ENCODE measurements at places on chromosomes 11 and 22.
A peak's percentile ranks its signal among the peaks of the same experiment; 100 is the strongest.

- no peak for DNase-seq
These were observed 46.8 kb downstream of the TBX1 start for GRCh38 chr22:19807161-19807913.

GRCh38 chr11:73167363-73167954 lies 25.3 kb upstream of the FCHSD2 start:
- no peak for DNase-seq

DNA sequence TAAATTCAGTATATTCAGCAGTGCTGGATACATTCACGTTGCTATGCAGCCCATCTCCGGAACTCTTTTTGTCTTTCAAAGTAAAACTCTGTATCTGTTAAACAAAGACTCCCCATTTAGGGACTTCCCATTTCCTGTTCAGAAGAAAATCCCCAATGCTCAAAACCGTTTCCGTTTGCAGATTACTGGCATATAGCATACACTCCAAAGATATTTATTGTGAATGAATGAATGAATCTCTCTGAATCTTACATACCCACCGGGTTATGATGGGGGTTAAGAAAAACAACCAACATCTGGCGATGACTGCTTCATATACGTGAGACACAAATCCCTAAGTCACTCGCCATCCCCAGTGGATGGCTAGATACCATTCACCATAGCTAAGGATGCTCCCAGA lies 1.6 kb downstream of the THY1 start:
- no peak for DNase-seq

- DNase-seq, result no peak
These were observed 209.1 kb downstream of the ST3GAL4 start for GRCh38 chr11:126564566-126564965.

GRCh38 chr11:14318581-14318981 lies 40.4 kb downstream of the RRAS2 start:
- no peak for DNase-seq

- DNase-seq, result no peak
These were observed 109.9 kb upstream of the CADM1 start for GRCh38 chr11:115613986-115614632.

- no peak for DNase-seq
These were observed 63.6 kb upstream of the PPARA start for GRCh38 chr22:46086577-46087335.

DNA sequence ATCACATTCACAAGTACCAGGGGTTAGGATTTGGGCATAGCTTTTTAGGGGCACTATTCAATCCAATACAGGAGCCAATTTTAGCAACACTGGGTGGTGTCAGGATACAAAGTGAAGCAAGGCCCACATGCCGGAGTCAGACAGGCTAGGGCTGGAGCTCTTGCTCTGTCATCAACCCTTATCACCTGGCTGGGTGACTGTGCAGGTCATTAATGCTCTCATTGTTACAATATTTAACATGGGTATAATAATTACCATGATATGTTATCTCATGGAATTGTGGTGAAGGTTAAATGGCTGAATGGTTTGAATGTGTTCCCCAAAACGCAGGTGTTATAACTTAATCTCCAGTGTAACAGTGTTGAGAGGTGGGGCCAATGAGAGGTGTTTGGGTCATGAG lies 143.3 kb upstream of the THY1 start:
- DNase-seq, result no peak

DNA sequence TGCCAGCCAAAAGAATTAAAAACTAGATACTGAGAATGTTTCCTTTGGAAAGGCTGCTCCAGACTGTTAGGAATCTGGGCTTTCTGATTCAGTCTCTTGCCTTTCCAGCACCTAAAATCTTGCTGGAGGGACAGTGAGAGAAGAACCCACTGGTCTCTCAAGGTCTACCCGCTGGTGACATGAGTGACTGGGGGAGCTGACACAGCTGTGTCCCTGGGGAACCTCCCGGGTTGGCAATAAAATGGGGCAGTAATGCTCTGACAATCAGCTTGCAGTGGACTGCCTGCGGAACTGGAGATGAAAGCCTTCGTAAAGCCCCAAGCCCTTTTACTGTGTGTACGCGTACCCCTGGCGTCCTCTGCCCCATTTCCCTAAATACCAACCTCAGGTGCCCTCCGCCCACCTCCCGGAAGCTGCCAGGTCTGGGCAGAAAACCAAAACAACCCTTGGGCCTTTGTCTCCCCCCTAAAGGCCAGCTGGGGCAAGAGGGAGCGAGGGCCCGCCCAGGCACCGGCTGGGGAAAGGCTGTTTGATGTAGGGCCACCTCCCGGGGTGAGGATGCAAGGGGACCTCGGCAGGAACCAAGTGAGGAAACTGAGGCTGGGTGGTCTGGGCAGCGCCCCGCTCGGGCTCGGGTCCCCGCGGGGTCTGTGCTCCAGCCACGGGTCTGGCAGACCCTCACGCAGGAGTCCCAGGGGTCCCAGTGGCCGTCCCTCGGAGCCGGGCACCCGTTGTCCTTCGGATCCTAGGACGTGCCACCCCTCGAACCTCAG lies 741 bp downstream of the CARS1 start:
- no peak for DNase-seq

DNA sequence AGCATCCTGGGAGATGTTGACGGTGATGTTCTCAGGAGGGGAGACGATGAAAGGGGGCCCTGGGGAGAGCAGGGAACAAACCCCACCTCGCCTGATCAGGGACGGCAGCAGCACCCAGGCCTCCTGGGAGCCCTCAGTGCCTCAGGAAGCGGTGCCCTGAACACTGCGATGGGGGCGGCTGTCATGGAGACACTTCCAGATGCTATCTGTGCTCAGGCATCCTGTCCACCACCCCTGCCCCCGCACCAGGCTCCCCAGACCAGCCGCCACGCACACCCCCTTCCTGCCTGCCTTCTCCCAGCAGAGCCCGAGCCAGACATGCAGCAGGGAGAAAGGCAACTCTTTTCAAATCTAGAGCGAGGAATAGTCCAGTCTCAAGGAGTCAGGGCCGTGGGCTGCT lies 20.6 kb downstream of the IGSF9B start:
- DNase-seq, result no peak

GRCh38 chr11:17165247-17165890 lies 42.4 kb downstream of the PIK3C2A start:
- DNase-seq, result no peak

GRCh38 chr11:74418509-74418895 lies 20.3 kb upstream of the PGM2L1 start:
- no peak for DNase-seq

GRCh38 chr22:23058481-23059283 lies 11.6 kb upstream of the GNAZ start:
- no peak for DNase-seq

- no peak for DNase-seq
These were observed 314.7 kb upstream of the SORL1-AS1 start for GRCh38 chr11:121767433-121767832.

DNA sequence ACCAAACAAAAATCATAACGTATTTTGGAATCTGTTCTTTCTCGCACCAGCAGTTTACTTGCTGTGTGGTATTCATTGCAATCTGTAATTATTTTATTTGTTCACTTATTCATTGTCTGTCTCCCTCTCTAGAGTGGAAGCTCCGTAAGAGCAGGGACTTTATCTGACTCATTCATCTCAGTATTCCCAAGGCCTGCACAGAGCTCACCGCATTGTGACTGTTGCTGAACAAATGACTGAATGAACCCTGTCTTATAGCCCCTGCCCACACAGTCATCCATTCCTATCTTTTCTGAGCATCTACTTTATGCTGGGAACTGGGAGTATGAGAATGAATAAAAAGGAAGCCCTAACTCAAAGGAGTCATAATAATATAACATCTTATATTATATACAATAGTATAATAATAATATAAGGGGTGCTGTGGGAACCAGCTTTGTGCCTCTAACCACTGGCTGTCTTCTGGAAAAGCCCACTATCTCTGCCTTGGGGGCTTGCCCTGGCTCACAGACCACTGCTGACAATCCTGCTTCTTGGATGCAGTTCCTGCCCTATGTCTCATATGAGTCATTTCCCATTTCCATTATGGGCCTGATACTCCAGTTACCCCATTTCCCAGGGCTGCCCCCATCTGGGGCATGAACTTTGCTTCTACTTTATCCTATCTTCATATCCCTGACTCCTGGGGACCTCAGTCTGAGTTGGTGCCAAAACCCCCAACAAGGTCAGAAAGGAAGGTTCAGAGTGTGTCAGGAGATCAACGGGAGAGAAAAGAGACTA lies 11.0 kb downstream of the XRRA1 start:
- no peak for DNase-seq

- no peak for DNase-seq
These were observed 19.7 kb upstream of the IFT27 start for GRCh38 chr22:36795633-36796032.

DNA sequence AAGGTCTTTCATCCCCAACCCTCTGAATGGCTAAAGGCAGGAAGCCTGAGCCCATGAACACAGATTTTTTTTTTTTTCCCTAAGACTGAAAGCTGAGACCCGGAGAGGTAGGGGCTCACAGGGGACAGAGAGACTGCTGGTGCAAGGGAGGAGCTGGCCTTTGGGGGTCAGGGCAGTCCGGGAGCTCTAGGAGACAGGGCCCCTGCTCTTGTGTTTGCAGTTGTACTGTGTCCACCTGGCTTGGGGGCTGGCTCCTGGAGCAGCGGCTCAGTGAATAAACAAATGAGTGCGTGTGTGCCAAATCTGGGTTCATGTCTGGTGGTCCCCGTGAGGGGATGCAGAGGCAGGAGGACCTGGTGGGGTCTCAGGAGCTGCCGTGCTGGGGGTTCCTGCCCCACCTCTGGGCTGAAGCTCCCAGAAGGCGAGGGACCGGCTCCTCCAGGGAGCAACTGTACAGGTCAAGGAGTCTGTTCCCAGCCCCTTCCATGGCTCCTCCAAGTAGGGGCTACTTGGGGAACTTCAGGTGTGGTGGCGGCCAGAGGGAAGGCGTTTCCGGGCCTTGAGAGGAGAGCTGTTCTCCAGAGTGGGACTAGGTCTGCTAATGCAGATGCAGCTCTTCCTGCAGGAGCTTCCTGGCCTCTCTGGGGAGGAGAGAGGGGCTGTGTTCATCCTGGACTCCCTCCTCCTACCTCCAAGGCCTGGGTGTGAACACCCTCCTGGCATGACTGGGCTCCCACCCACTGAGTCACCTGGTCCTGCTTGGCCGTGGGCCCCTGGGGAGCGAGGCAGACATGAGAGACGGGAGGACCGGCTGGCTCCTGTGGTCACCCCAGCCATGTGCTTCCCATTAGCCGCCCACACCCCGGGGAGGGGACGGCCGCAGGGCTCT lies 57.6 kb downstream of the FBXO7 start:
- no peak for DNase-seq

DNA sequence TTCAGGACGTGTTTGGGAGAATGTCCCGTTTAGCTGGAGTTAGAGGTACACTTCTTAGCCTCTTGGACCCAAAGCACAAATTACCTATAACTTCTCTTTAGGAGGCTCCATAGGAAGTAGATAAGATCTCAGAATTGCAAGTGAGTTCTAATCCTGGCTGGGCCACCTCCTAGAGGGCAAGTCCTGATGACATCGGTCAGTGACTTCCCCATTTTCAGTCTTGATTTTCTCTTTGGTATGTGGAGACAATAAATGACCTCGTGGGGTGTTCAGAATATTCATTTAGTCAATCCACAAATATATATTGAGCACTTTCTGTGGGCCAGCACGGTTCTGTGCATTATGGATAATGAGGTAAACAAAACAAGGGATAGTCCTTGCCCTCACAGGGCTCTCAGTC lies 208.6 kb downstream of the CWF19L2 start:
- DNase-seq, result no peak

DNA sequence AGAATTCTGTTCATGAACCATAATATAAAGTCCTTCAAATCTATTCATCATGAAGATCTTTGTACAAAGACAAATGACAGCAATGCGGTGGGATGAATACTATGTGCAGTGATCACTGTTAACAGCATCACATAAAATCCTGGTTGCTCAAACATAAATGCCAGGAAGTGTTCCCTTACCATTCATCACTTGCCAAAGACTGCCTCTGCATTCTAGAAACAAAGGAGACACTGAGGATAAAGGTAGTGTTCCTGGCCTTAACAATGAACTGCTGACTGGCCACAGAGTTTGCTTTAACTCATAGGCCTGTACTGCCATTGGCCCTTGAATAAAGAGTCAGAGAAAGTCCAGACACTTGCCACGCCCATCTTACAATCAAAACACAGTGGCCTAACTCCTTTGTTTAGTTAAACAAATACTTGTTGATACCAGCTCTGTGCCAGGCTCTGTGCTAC lies 29.5 kb downstream of the C2CD3 start:
- no peak for DNase-seq

DNA sequence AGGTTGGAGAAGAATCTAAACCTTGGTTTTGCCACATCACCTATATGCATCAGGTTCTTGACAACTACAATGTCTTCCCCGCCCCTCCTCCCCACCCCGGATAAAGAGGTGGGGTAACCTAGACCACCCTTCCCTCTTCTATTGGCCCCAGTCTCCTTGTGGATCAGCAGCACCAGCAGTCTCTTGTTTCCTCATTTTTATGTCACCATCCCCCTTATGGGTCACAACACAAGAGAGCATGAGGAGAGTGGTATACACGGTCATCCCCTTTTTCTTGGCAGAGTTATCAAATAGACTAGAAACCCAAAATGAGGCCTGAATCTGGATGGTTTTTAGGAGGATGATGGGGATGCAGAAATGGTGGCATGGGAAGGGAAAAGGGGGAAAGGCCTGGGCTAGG lies 1.2 kb downstream of the MS4A4E start:
- no peak for DNase-seq

DNA sequence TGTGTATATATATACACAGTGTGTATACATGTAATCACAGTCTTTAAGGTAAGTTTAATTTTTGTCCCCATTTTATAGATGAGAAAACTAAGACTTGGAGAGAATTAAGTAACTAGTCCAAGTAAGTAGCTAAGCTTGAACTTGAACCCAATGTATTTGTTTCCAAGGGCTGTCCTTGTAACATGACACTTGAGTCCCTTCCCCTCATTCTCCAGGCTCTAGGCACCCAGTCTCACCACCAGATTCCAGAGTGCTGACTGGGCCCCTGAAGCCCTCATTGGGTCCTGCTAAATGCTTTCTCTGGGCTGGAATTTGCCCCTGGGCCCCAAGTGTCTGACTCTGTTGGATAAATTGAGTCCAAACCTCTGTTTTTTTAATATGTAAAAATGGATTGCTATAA lies 45.5 kb downstream of the ADM start:
- DNase-seq, result no peak

GRCh38 chr11:131858505-131858904 lies 488.1 kb downstream of the NTM start:
- DNase-seq, result no peak

DNA sequence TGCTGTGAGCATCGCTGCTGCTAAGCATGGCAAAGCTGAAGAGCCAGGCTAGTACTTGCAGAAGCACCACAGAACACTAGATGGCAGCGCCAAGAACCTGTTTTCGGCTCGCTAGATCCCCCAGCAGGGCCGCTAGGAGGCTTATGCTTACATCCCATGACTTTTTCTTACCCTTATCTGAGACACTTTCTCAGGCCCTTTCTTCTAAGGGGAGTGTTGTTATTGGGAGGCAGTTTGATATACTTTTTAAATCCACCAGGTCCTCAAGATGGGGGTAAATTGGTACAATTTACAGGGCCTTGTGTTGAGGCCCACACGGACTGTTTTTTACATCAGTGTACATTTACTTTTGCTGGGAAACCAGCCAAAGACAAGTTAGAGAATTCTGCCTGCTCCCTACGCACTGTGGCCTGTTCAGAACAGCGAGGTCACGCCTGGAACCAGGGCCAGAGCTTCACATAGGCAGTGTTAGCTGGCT lies 4.0 kb downstream of the TRIM6 start:
- peak; percentile 19 for DNase-seq

- DNase-seq, result no peak
These were observed 121.0 kb downstream of the GRIK4 start for GRCh38 chr11:120632579-120632978.

- DNase-seq, result no peak
These were observed 844.0 kb downstream of the TBC1D22A start for GRCh38 chr22:47606426-47606825.

Measured in effector memory CD4-positive, alpha-beta T cell (primary cell).